Activated naive CD4-positive, alpha-beta T cell (primary cell): ENCODE measurements at places on chromosomes 4 and X.

GRCh38 chrX:49106930-49107329 is 16.6 kb downstream of the GPKOW start:
- no peak for DNase-seq

DNA sequence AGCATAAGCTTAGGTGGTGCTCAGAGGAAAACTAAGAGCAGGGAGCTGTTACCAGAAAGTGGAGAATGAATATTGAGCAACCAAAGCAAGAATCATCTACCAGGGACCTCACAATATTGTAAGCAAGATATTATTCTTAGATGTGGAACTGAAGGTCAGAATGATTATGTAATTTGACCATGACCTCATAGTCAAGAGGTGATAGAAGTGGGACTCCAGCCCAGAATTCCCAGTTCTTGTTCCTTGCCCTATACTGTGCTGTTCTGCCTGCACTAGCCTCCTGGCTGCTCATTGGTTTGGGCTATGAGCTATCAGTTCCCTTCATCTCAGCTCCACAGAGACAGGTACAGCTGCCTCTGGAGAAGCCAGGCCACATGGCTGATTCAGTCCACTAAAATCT is 229.4 kb downstream of the LDB2 start:
- no peak for DNase-seq

GRCh38 chrX:4572691-4573090 is 859.2 kb upstream of the PRKX start:
- DNase-seq = no peak

- DNase-seq = no peak
Observed at GRCh38 chr4:66972087-66972486, 573.2 kb downstream of the CENPC start.

- no peak for DNase-seq
Observed at GRCh38 chr4:18480342-18480741, 458.8 kb upstream of the LCORL start.

- no peak for DNase-seq
Observed at GRCh38 chr4:106051514-106051913, 156.2 kb downstream of the NPNT start.

- no peak for DNase-seq
Observed at GRCh38 chr4:88718098-88718497, 20.5 kb upstream of the NAP1L5 start.

DNA sequence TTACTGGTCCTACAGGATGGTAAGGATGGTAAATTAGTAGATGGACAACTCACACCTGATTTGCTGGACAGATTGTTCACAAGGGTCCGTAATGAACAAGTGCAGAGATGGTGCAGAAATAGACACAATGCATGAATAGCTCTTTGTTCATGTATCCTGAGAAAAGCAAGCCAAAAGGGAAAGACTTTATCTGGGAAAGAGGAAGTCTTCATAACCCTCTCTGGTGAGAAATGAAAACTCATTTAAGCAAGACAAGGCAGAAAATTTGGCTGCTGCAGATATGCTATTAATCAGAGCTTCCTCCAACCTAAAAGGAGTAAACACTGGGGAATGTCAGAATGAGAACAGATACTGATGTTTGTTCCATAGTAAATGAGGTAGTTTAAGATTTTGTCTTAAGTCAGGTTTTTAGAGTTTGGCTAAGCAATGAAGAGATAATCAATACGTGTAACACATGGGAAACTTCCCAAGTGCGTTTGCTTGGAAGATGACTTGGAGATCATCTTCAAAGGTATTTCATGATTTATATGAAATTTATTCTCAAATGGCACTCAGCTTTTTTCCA is 152.4 kb upstream of the BMPR1B start:
- DNase-seq = no peak

GRCh38 chrX:15151267-15152186 is 118.4 kb downstream of the ASB9 start:
- peak; percentile 44 for DNase-seq

DNA sequence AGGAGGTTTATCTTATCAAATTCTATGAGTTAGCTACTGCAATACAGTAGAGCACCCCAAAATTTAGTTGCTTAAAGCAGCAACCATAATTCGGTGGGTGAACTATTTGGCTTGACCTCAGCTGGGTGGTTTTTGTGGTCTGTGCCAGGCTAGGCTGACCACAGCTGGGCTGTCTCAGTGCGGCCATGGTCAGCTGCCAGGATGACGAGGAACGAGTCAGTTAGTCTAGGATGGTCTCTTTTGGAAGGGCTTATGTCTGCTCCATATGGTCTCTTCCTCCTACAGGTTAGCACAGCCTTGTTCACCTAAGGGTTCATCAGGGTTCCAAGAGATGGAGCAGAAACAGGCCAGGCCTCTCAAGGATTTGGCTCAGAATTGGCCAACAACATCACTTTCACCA is 210.4 kb downstream of the PALLD start:
- DNase-seq = no peak

DNA sequence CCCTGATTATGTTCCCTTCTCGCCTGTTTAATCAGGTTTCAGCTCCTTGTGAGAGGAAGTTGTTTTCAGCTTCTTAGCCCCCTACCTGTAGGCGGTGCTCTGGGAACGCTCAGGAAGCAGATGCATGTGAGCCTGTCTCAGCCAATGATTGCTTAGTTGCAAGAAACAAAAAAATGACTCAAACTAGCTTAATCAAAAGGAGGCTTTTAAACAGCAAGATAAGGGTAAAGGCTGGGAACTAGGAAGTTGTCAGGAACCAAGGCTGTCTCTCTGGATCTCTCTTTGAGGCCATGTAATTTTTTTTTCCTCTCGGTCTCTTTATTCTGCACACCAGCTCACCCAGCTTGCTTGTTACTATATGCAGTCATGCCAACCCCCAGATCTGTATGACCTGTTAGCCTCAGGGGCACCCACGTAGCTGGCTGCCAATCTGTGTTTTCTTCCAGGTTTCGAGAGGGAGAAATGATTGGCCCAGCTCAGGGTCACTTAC is 109.1 kb downstream of the PTTG2 start:
- no peak for DNase-seq

DNA sequence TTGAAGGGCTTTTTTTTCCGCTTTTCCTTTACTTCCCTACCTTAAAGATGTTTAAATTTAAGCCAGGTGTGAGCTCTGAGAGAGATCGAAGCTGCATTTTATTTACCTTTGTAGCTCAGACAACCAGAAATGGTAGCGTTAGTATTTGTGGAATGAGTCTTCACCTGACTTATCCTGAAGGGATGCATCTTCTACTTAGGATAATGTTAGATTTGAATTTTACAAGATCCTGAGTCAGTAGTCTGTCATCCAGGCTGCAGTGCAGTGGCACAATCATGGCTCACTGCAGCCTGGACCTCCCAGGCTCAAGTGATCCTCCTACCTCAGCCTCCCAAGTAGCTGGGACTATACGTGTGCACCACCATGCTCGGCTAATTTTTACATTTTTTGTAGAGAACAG is 26.2 kb downstream of the TMSB4X start:
- DNase-seq = no peak

DNA sequence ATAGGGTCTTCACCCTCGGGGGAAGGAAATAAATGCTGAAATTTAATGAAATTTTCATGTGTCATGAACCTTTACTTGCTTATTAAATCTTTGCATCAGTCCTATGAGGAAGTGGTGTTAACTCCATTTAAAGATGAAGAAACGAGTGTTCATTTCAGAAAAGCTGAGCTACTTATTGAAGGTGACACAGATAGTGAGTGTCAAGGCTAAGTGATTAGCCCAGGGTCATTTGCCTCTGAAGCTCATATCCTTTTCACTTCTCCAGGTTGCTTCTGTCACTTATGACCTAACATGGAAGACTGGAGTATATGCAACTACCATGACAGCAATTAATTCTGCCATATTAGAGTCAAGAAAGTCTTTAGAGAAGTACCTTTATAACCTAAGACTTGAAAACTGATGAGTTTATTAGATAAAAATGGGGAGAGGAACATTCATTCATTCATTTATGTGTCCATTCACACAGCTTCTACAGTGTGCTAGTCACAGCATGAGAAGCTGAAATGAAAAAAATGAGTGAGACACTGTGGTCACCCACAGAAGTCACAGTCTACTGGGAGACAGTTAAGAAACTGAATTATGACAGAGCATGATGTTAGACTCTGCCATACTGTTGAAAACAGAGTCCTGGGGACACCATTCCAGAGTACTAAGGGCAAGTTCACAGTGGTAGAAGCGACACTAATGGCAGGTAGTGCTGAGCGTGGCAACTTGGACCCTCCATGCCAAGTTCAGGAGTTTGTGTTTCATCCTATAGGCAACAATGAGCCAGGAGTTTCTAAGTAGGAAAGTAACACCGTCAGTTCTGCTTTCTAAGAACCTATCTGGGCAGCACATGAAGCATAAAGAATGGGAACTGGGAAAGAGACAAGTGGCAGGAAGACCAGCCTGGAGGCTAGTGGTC is 21.3 kb downstream of the ALPK1 start:
- DNase-seq = no peak

GRCh38 chr4:127698789-127699200 is 31.4 kb upstream of the SLC25A31 start:
- no peak for DNase-seq

DNA sequence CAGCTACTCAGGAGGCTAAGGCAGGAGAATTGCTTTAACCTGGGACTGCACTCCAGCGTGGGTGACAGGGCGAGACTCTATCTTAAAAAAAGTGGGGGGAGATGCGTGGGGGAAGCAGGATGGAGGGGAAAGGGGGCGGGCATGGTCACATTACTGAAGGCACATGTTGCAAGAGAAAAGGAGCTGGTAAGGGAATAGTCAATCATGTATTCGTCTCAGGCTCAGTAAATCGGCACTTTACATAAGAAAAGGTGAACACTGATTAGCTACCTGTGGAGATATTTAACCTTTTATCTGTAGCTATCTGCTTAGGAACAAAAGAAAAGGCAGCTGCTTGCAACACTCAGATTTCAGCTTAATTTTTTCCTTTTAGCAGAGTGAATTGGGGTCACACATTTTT is 132.5 kb downstream of the PLS3 start:
- no peak for DNase-seq

DNA sequence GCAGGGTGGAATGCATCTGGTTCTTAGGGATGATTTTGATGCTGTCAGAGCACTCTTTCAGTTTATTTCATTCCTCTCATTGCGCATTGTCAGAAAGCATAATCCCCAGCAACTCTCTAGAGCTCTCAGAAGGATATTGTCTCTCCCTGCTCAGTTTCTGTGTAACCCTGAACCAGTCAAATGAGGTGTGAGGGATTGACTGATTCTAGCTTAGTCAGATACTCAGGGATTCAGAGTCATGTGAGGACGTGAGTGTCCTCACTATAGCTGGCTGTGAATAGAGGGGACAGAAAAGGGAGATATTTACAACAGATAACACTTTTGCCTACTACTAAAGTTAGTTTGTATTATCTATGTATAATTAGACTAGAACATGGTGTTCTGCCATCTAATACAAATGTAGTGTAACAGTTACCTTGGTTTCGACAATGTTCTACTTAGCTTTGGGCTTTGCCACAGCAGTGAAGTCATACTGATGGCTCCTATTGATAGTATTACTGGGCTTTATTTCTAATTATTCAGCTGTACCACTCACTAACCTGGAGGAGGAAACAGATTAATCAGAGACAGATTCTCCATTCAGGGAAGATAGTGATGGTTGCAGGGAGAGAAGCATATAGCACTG is 19.5 kb downstream of the AP1AR start:
- no peak for DNase-seq

DNA sequence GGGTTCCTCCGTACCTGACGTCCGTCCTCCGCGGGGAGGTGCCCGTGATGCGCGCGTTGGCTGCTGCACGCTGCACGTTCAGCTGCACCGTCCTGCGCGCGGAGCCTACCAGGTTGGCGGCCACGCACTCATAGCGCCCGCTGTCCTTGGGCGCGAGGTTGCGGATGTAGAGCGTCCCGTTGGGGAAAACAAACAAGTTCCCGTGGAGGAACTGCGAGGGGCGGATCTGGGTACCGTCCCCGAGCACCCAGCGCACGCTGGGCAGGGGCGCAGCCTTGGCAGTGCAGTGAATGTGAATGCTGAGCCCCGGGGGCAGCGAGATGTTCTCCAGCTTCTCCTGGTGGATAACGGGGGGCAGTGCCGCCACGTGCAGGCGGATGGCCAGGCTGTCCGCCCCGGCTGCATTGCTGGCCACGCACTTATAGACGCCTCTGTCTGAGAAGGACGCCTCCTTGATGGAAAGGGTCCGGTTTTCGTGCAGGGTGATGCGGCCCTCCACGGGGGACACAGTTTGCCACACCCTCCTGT is 29.2 kb downstream of the MXRA5 start:
- DNase-seq = no peak

- no peak for DNase-seq
Observed at GRCh38 chrX:84956304-84956703, 47.4 kb upstream of the APOOL start.

GRCh38 chrX:49075347-49075746 is 1.5 kb upstream of the PRAF2 start:
- no peak for DNase-seq

DNA sequence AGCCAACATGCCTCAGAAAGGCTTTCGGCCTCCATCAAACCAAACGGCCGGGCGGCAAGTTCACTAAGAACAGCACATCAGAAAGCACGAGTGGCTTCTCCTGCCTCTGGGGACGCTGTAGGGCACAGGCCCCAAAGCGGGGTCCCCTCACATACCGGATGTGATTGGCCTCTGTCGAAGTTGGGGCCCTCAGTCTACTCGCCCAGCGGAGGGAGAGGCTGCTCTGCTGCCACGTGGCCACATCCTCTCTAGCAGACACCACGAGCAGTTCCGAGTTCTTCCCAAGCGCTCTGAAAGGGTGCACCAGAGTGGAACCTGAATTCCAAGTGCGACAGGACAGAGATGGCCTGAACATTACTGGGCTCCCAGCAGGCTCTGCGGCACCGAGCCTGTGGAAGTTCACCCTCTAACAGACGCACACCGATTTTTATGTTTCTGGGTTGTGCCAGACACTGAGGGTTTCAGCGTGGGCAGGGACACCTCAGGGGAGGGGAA is 21.1 kb downstream of the NOP14 start:
- no peak for DNase-seq

DNA sequence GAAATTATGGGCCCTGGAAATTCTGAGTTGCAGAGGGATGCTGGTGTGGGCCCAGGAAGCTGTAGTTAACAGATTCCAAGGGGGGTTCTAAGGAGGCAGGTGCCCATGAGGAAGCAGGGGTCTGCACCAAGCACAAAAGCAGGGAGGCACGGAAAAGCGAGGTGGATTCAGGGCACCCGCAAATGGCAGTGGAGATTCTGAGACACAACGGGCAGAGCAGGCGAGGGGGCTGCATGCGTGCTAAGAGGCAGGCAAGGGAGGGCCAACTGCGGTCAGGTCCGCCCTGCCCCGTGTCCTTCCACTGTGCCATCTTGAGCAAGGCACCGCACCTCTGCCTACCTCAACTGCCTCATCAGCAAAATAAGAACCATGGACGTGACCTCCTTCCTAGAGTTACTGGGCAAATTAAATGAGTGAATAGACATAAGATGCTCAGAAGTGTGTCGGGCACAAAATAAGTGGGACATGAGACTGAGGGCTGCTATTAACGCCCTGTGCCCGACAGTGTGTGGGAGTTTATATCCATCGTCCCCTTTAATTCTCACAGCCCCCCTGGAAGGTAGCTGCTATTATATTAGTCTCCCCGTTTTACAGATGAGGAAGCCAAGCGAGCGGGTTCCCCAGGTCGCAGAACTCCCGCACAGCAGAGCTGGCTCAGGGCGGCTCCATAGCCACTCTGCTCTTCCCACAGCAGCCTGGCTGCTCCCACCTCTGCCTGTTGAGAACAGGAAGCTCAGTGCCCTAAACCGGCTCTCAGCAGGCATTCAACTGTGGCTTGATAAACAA is 67.6 kb downstream of the PPP2R2C start:
- DNase-seq = no peak
